ENCODE measurements at places on chromosomes 2 and 18.

DNA sequence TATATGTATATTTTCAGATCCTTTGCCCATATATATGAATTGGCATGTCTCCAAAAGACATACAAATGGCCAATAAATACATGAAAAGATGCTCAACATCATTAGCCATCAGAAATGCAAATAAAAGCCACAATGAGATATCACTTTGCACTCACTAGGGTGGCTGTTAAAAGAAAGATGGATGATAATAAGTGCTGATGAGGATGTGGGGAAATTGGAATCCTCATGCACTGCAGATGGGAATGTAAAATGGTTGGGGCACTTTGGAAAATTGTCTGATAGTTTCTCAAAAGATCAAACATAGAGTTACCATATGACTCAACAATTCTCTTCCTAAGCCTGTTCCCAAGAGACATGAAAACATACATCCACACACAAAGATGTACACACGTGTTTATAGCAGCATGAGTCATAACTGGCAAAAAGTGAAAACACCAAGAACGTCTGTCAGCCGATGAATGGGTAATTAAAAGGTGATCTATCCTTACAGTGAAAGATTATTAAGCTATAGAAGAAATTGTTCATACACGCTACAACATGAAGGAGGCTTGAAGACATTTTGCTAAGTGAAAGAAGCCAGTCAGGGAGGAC, 19.7 kb downstream of the NGEF start:
- DNase-seq: no peak

DNA sequence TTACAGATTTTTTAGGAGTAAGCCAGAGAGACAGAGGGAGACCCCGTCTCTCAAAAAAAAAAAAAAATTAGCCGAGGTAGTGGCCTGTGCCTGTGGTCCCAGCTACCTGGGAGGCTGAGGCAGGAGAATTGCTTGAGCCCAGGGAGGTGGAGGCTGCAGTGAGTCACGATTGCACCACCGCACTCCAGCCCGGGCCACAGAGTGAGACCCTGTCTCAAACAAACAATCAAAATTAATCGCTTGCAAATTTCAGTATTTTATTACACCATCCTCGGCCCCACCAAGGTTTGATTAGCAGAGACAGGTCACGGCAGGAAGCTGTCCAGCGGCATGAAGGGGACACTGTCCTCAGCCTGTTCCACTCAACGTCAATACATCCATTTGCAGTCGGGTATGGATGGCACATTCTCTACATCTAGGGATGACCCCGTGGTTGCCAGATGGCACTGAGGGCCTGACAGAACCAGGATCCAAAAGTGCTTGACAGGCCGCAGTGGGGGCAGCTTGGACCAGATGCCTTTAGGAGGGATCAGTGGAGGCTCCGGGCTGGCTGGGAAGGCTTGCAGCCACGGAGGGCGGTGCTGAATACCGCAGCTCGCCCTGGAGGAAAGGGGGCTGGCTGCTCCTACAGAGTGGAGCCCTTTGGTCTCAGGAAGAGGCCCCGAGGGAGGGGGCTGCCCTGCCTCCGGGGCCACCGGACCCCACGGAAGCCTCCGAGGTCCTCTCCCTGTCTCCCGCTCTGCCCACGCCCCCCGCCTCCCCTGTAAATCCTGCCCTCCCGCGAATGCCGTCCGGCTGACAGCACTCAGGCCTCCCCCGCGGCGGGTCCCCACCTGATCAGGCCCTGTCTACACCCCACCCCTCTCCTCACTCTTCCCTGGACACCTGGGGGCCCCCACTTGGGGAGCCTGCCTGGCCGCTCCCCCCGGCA, 13.1 kb downstream of the ASPRV1 start:
- no peak for DNase-seq

GRCh38 chr2:219126555-219126954, 34.1 kb downstream of the NHEJ1 start:
- no peak for DNase-seq

GRCh38 chr2:217515615-217516309, 487.0 kb downstream of the TNS1 start:
- no peak for DNase-seq

DNA sequence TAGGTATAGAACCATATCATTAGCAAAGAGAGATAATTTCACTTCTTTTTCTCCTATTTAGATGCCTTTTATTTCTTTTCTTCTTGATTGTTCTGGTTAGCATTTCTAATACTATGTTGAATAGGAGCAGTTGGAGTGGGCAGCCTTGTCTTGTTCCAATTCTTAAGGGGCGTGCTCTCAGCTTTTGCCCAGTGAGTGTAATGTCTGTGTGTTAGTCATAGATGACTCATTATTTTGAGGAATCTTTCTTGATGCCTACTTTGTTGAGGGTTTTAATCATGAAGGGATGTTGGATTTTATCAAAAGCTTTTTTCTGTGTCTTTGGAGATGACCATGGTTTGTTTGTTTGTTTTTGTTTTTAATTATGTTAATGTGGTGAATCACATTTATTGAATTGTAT, 1453.1 kb upstream of the SLC39A10 start:
- DNase-seq: no peak

- no peak for DNase-seq
These were observed 41.5 kb downstream of the PMAIP1 start for GRCh38 chr18:59941331-59941730.

DNA sequence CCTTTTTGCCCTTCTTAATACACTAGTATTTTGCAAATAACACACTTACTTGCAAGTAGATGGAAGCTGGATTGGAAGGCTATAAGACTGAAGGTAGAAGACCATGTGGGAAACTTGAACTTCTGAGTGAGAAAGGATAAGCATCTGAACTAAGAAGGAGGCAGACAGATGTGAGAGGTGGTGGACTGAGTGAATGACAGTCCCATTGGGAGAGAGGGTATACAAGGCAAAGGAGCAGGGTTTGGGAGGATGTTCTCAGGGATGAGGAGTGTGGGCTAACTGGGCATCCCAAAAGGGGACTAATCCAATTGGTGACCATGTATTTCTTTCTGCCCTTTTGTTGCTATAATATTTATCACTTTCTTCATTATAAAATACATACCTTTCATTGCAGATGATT, 20.4 kb upstream of the SESTD1 start:
- no peak for DNase-seq

GRCh38 chr2:219570194-219570923, 980 bp downstream of the OBSL1 start:
- DNase-seq: no peak

DNA sequence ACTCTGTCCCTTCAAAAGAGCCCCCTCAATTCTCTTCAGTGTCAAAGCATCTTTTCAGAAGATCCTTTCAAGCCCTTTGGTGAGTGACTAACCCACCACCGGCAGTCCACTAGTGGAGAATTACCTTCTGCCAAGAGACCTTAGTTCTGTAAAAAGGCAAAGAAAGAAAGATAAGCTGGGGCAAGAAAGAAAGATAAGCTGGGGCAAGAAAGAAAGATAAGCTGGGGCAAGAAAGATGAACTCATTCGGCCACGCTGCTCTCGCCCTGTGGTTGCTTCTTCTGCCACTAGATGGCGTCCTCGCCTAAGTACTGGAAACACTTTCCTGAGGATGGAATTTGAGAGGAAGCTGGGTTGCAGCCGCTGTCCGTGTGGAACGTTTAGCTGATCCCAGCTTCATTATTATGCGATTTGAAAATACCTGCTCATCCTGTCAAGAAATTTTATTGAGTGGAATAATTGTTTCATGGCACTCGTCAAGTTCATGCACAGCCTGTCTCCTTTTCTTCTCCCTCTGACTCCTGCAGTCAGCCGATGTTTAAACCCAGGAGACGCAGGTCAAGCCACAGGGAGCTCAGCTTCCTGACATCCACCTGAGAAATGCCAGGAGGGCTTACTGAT, 17.3 kb upstream of the ANXA4 start:
- peak; percentile 73 for DNase-seq

DNA sequence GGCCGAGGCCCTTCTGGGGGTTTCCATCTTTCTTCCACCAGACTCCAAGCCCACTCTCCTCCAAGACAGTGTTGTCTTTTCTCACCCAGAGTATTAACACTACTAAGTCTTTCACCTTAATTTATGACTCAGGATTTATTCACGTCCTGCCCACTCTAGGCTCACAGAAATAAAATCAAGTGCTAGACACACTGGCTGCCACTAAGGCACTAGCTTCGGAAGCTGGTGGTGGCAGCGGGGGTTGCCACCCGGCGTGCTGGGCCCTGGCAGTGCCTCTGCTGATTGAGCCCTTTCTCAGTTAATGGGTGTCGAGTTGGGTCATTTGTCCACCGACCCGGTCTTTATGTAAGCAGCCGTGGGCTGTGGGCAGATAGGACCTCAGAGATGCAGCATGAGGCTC, 93.6 kb upstream of the FZD5 start:
- DNase-seq: no peak

- no peak for DNase-seq
These were observed 160.6 kb downstream of the GALNT3 start for GRCh38 chr2:165633431-165633830.

DNA sequence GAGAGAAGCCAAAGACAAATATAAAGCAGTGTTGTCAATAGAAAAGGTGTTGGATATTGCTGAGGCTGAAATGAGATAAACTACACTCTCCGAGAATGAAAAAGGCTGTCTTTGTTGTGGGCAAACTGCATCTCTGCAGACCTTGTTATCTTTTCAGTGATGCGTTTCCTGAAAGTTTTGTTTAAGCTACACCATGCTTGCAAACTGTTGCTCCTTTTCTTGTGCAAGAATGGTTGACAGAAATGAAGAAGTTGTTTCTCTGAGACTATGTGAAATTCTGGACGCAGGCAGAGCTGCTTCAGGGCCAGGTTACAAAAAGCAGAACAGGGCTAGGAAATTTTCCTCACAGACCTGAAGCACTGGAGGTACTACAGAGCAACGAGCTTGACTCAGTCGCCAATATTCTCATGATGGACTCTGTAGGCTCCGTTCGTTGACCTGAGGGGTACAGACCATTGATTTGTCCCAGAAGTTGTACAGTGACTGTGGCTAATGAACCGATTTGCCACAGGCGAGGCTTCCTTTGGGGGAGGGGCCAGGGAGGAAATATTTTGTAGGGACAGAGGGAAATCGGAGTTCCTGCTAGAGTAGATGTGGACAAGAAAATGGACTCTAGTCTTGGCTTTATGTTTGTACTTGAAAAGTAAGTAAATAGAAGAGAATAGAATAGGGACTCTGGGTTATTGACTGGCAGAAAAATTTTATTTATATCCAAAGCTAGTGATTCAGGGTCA, 3.5 kb upstream of the ATL2 start:
- DNase-seq: no peak

- no peak for DNase-seq
These were observed 173.5 kb downstream of the UBE2E3 start for GRCh38 chr2:181153886-181154285.

DNA sequence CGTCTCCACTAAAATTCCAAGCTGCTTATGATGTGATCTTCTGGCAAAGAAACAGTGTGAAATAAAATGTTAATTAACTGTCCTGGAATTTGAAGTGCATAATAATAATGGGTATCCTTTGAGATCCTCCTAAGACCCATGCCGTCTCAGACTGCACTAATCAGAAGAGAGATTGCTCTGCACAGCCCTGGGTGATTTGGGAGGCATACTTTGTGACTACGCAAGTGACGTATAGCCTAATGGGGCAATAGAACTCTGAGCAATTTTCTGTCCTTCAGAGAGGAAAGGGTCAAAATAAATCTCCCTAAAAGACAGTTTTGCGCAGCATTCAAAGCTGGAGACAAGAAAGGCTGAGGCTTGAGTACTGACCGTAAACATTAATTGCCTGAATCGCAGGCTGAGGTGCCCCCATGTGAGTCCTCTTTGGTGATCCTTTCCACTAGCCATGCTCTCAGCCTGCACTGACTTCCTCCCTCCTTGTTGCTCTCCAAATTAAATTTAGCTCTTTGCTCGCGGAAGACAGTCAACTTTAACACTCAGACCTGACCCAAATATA, 76.0 kb downstream of the DPP4 start:
- DNase-seq: no peak

GRCh38 chr2:27117995-27118524, 868 bp downstream of the CGREF1 start:
- no peak for DNase-seq

- no peak for DNase-seq
These were observed 16.9 kb downstream of the SLC66A2 start for GRCh38 chr18:79934311-79935097.

DNA sequence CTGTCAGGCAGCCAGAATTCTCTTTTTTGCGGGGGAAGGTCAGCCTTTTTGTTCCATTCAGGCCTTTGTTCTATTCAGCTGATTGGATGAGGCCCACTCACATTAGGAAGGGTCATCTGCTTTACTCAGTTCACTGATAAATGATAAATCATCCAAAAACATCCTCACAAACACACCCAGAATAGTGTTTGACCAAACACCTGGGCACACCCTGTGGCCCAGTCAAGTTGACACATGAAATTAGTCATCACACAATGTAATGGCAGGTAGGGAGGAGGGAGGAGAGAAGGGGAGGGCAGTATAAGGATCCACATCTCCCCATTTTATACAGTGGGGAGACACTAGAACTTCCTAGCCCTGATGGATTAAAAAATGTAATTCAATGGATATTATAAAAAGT, 8.3 kb upstream of the RMC1 start:
- no peak for DNase-seq

- no peak for DNase-seq
These were observed 213.4 kb downstream of the CDH20 start for GRCh38 chr18:61546590-61546989.

DNA sequence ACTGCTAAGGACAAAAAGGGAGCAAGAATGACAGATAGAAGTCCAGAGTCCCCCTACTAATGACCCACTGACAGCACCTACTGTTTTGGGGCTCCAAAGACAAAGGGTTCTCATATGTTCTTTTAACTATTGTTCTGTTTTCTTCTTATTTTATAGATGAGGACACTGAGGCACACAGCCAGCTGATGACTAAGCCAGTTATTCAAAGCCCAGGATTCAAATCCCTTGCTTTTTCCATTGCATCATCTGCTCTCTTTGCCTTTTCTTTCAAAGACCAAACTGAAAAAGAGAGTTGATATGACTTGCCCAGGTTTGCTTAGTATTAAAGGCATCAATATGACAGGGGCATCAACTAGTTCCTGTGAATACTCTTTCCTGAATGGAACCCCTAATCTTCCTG, 299.8 kb downstream of the LRATD1 start:
- no peak for DNase-seq

GRCh38 chr2:220240641-220241040, 613.2 kb downstream of the SLC4A3 start:
- no peak for DNase-seq
